Left renal cortex interstitium (tissue), 4 donors: ENCODE measurements at places on chromosomes 3 and 15.
A peak's percentile ranks its signal among the peaks of the same experiment; 100 is the strongest.

DNA sequence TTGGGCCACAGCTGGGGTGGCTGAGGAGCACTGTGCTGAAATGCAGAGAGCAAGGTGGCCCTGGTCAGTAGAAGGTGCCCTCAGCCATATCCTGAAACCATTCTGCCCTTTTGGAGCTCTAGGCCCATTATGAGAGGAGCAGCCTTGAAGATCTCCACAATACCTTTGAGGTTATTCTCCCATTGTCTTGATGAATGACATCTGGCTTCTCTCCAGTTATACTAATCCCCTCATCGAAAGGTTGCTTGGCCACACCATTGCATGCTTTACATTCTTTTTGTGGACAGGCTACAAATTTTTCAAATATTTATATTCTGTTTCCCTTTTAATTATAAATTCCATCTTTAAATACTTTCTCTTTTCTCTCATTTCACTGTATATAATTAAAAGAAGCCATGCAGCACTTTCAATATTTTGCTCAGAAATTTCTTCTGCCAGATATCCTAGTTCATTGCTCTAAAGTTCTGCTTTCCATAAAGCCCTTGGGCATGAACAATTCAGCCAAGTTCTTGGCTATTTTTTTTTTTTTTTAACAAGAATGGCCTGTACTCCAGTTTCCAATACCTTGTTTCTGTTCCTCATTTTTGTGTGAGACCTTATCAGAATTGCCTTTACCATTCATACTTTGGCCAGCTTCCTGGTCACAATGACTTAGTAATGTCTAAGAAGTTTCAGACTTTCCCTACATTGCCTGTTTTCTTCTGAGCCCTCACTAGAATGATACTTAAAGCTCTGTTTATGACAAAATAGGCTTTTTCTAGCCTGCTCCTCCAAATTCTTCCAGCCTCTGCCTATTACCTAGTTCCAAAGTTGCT lies 138.9 kb upstream of the SGO1 start:
- DNase-seq: no peak

- no peak for DNase-seq
Measured at GRCh38 chr15:70199540-70200410, 102.1 kb upstream of the TLE3 start.

- no peak for DNase-seq
Measured at GRCh38 chr3:33786565-33787327, 11.7 kb upstream of the PDCD6IP start.

- DNase-seq: no peak
Measured at GRCh38 chr3:147419781-147420224, 10.6 kb downstream of the ZIC1 start.

- no peak for DNase-seq
Measured at GRCh38 chr3:197490098-197491058, 65.4 kb downstream of the BDH1 start.

DNA sequence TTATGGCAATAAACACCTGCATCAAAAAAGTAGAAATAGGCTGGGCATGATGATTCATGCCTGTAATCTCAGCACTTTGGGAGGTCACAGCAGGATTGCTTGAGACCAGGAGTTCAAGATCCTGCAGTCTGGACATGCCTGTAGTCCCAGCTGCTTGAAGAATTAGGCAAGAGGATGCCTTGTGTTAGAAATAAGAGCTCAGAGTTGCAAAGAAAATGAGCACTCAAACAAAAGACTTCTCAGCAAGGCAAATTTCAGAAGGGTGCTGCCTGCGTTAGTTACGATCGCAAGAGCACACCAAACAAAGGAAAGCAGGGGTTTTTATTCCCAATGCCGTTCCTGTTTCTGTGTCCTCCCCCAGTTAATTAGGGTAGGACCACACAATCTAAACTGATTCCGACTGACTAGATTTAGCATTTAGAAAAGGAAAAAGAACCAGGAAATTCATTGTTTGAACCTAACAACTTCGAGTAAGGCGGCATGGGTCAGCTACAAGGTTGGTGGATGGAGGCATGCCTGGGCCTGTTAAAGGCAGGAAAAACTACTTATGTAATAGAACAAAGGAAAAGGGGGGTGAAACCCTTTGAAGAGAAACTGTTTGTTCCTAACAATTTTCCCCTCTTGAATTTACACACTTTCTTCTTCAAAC lies 55.5 kb downstream of the DLG1 start:
- no peak for DNase-seq

GRCh38 chr3:101928890-101929289 lies 79.6 kb downstream of the NFKBIZ start:
- DNase-seq: no peak

GRCh38 chr15:25790000-25790660 lies 73.0 kb downstream of the ATP10A start:
- DNase-seq: no peak

DNA sequence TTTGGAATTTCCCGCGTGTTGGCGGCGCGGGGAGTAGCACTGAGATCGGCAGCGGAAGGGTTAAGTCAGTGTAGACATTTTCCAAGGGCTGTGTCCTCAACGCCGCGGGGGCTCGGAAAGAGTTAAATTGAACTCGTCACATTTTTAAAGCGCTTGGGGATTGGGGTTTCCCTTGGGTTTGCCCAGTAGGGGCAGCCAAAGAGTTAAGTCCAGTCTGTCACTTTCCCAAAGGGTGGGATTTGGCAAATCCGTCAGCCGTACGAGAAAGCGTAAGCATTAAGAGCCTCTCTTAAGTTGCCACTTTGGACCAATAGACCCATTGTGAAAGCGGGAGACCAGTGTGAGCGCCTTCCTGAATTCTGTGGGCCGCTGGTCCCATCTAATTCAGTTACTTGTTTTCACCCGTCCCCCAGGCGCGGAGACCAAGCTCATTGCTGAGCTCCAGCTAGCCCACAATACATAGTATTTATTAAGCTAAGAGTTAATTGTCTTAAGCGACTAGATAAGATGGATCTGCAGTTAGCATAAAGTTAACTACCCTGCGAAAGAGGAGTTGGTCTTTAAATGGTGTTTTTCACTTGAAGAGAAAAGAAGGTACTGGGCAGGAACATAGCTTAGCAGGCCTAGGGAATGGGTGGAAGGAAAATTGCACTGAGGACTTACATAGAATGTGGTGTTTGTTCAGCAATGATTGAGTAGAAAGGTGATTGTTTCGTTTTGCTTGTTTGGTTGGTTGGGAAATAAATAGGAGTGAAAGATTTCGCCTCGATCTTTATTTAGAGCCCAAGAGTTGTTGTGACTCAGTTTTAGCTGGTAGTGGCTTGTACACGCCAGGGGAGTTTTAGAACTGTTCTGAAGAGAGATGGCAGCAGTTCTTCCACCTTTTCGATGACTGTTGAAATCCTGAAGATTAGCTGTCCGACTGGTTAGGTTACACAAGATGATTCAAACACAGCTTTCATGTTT lies 932 bp downstream of the ARL8B start:
- peak; percentile 18 for DNase-seq
